MV-4-11 (cell line): ENCODE measurements at places on chromosomes 4 and X.

DNA sequence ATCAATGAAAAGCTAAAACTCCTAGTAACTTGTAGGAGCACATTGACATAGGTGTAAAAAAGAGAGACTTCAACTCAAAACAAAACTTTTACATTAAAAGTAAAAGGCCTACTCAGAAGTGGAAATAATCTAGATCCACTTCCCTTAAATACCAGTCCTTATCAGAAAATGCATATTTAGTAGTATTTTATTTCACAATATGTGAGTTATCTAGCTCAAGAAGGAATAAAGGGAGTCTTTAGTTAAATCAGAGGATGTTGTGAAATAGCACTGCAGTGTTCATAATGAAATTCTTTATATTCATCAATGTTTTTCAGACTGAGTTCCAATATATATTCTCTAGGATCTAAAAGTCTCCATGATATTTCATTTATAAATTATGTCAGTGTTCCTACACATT is 715.0 kb downstream of the GRID2 start:
- DNase-seq, result no peak

DNA sequence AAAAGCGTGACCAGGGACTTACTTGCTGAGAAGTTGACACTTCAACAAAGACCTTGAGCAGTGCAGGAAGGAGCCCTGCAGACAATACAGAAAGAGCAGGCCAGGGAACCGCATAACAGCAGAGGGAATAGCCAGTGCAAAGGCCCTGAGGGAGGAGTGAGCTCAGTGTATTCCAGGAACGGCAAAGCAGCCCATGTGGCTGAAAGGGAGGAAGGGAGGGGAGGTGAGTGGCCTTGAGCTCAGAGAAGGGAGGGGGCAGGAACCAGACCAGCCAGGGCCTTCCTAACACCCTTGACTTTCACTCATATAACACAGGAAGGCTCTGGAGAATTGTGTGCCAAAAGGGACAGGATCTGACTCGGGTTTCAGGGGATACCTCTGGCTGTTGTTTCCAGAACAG is 112.2 kb downstream of the BCOR start:
- DNase-seq, result no peak

DNA sequence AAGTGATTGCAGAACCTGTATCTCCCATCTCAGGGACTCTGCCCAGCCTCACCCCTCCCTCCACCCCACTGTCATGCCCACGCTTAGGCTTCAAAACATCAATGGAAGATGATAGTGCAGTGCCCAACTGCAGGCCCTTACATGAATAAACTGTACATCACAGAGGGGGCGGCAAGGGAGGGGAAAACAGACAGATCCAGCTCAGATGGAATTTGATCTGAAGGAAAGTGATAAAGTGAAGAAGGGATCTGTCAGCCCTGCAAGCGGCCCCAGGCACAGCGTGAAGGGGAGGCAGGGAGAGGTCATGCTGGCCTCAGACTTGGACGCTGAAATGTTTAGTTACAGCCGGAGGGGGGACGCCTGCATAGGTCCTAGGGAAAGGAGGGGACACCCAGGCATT is 38.5 kb downstream of the GYG2 start:
- DNase-seq, result no peak

GRCh38 chrX:148600581-148600980 is 100.2 kb downstream of the AFF2 start:
- DNase-seq, result no peak

GRCh38 chrX:1592470-1593142 is 1.2 kb downstream of the AKAP17A start:
- DNase-seq, result peak; percentile 52

DNA sequence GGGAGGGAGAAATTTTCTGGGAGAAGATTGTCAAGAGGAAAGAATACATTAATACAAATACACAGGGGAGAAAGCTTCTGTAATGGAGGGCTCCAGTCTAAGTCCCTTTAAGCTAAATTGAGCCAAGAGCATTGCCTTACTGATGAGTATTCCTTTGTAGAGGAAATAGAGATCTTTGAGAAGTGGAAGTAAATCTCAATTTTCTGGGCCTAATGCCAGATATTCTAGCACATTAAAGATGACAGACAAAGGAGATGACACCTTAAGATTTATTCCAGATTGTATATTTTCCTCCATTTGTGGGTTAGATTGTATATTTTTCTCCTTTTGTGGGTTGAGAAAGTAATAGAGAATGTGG is 28.5 kb upstream of the SMAD1 start:
- DNase-seq, result no peak

DNA sequence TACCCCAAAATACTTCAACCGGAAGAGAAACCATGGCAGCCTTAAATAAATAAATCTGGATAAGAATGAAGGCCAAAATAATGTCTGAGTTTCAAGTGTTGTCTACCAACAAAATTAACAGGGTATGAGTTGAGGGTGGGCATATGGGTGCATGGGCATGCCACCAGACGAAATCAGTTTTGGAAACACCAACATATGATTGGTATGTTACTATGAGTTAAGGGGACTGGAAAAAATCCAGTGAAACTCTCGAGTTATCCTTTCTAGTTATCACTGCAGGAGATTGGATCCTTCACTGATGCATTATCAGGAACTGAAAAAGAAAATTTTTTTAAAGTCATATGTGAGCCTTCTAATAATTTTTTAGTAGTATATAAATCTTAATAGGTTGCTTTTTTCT is 32.4 kb downstream of the NOCT start:
- DNase-seq, result no peak

GRCh38 chr4:7248857-7249256 is 56.5 kb downstream of the SORCS2 start:
- no peak for DNase-seq

DNA sequence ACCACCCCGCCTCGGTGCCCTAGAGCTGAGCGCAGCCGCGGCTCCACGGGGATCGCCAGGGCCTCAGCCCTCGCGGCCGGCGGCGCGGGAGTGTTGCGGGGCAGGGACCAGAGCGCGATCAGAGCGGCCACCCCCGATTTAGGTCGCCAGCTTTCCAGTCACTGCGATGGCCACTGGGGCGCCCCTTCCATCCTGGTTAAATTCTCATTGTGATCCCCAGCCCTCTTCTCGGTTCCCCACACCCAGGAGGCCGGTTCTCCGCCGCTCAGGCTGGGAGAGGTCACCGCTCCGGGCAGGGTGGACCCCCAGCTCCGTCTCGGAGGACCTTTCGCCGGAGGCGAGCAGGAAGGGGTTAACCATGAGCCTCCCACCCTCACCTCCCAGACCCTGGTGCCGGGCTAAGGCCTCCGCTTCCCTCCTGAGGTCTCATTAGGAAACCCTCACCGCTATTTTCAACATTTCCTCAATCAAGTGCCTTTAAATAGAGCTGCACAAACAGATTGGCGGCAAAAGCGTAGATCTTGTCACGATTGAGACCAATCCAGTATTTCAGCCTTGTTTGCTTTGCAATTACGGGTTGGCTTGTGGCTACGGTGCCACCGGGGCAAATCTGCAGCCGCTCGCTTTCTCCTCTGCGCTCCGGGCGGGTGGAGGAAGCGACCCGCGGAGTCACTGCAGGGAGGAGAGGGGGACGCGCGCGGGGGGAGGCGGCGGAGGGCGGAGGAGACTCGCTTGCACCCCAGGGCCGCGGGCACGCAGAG is 8.3 kb upstream of the HAND2 start:
- DNase-seq, result peak; percentile 82

DNA sequence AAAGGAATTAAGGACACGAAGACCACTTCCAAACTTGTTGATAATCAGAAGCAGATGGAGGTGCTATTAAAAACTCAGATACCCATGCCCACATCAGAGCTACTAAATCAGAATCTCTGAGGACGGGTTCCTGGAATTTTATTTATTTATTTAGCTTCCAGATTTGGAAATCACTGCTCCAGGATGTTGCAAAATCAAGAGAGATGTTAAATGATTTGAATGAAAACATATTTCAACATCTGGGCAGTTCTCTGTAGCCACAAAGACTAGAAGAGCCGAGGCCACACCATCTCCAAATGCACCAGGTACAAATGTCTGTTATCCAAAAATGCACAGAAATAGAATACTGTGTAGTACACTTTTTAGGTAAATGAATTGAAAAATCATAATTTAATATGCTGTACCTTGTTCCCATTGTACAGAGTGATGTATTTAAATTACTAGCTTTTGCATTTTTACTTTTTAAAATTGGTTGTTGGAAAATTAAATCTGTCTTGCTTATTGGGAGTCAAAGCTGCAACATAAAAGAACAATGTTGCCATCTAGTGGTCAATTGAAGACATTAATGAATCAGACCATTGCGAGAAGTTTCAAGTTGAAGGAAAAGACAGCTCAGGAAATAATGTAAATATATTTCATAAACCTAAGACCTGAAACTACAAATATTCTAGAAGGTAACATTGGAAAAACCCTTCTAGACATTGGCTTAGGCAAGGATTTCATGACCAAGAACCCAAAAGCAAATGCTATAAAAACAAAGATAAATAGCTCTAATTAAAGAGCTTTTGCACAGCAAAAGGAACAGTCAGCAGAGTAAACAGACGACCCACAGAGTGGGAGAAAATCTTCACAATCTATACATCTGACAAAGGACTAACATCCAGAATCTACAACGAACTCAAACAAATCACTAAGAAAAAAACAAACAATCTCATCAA is 151.3 kb upstream of the TTC29 start:
- no peak for DNase-seq

DNA sequence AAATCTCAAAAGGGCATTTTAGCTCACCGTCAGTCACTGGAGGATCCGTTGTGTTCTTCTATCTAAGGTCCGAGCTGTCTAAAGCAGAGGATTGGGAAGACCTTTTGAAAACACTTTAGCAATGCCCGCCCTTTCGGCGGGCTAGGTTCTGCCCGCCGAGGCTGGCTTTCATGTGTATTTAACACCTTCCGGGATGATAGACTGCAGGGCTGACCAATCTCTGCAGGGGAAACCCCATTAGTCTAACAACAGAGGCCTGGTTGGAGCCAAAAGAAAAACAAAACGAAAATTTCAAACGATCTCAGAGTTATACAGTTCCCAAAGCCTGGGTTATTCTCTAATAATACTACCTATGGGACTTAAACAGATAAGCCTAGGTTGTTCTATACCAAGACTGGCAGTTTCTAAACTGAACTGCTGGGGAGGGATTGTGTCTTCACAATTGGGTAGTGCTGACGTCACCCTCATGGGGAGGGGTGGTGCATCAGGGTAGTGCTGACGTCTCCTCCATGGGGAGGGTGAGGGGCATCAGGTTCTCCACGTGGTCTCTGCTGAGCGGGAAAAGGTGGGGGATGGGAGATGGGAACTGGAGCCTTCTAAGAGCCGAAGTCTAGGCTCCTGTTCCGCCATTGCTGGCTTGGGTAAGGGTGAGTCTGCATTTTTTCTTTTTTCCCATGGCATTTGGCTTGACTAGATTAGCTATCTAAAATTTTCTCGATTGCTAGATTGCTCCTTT is 14.8 kb upstream of the CUL4B start:
- DNase-seq, result no peak

- no peak for DNase-seq
Measured at GRCh38 chrX:150364347-150365050, 1.4 kb downstream of the MAMLD1 start.

GRCh38 chrX:120560405-120560841 is 339 bp downstream of the CUL4B start:
- DNase-seq, result no peak

DNA sequence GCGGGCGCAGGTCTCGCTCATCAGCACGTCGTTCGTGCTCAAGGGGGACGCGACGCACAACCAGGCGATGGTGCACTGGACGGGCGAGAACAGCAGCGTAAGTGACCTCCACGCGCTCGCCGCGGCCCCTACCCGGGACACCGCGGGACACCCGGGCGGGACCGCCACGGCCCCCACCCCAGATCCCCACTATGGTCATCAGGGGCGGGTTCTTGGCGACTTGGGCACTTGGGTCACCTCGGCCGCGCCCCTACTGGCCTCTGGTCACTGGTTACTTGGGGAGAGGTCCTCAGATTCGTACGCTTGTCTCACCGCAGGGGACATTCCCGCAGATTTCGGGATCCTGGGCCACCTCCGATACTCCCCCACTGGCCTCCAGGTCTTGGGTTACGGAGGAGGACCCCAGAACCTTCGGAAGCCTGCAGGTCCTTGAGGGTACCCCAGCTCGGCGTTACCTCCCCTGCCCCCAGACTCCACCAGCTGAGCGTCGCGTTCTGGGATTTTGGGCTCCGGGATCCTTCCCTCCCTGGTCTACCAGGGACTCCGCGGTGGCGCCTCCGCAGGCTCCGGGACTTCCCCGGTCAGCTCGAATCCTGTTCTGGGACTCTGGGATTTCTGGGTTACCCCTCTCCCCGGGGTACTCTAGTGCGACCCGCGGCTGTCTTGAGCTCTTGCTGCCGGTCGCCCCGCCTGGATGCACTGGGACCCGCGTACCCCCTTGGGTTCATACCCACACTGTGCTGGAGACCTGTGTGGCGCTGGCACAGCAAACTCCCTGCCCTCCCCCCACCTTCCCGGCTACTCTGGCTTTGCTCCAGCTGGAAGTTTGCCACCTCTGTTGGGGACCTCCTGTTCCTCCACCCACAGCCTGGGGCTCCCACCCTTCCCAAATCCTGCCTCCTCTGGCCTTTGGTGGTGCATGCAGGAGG is 956 bp downstream of the SORCS2 start:
- DNase-seq, result no peak

- peak; percentile 54 for DNase-seq
Measured at GRCh38 chr4:16225167-16225862, 956 bp downstream of the TAPT1 start.

DNA sequence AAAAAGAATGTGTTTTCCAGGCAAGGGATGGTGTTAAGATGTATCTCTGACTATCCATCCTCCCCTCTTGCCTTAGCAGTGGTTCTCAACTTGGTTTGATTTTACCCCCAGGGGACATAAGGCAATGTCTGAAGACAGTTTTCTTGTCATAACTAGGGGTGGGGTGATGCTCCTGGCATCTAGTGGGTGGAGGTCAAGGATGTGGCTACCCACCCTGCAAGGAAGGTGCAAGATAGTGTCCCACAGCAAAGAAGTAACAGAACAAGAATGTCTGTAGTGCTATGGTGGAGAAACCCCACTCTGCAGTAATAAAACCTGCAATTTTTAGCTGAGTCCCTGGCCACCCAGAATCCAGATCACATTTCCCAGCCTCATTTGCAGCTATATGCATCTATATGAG is 81.2 kb upstream of the TBL1X start:
- DNase-seq, result no peak

DNA sequence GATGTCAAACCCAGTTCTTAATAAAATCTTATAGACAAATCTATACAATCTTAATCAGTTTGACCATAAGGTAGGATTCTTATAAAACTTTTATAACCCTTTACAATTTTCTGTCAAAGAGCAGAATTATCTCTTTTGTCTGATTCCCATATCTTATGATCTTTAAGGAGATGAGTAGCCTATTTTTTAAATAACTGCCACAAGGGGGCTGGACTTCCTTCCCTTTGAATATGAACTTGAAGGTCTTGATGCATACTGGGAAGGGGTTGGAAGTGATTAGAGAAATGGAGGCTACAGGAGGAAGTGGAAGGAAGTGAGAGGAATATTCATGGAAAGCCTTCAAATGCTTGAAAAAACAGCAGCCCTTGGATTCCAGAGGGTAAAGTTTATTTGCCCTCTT is 111.1 kb downstream of the APOOL start:
- no peak for DNase-seq
